ENCODE measurements at places on chromosomes 3 and 15.
A peak's percentile ranks its signal among the peaks of the same experiment; 100 is the strongest.

- no peak for DNase-seq
These were observed 37.1 kb downstream of the EIF4E3 start for GRCh38 chr3:71688121-71688520.

GRCh38 chr3:18499301-18499700 lies 74.2 kb upstream of the SATB1 start:
- DNase-seq, result peak; percentile 2

GRCh38 chr15:36468746-36469145 lies 110.7 kb upstream of the CDIN1 start:
- DNase-seq, result no peak

GRCh38 chr15:60933900-60934885 lies 294.9 kb downstream of the RORA start:
- no peak for DNase-seq

DNA sequence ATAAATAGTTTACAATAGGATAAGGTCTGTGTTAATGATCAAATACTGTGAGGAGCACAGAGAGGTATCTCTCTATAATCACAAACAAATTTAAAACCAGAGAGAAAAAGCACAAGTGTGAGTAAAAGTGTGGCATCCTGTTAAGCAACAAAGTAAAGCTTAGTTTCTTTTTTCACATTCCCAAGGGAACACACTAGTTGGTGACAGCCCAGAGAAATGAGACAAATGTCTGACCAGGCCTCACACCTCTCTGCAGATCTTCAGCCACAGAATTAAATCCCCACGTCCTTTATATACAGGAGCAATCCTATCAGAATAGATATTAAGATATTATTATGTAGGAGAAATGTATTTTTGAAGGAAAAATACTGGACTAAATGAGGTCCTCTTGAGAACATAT lies 2.7 kb downstream of the FBN1 start:
- DNase-seq, result peak; percentile 12

DNA sequence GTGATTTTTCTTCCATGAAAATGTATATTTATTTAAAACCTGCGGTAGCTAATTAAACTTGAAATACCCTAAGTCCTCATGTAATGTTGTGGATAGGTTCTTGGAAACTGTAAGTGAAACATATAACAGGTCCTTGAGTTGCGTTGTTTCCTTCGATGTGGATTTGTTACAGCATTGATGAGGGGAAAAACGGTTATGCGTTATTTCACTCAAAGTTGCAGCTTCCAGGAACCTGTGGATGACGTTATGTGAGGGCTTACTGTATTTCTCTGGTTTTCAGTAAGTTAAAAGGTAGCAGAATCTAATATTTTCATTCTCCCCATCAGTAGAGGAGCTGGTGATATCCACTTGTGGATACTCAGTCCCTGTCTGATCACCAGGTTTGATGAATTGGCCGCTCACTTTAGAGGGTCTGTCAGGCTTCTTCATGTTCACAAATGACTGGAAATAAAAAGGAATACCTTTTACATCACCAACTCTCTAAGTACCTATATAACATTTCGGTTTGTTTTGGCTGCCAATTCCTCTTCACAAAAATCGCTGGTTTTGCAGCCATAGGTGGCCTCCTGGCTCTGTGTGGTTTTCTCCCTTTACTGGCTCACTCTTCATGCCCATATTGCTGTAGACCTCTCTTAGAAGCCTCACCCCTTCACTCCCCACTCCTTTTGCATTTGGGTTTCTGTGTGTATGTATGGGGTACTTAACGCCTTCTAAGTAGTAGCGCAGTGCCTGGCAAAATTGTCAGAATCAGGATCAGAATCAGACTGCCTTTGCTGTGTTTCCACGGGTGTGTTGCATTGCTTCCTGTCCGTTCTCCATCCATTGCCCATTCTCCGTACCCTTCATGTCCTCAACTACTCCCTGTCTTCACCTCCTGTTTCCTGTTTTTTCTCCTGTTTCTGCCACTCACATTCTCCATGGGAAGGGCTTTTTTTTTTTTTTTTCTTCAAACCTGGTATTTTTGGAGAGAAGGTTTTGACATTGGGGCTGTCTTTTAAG lies 112.6 kb downstream of the FNDC3B start:
- no peak for DNase-seq

GRCh38 chr15:84588053-84588874 lies 12.5 kb upstream of the ZSCAN2 start:
- DNase-seq, result peak; percentile 91

DNA sequence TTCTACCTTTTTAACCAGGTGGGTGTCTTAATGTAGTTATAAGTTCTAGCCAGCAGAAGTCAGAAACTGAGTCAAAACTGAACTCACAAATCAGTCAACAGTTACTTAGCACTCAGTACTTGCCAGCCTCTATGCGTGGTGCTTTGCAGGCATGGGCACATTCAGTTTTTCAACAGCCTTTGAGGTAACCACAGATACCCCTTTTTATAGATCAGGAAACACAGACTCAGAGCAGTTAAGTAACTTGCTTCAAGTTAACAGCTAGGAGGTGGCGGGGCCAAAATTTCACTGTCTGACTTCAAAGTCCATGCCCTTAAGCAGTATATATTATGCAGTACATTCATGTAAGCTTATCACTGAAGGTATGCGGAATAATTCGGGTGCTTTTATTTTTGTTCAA lies 139.4 kb downstream of the FHIT start:
- DNase-seq, result no peak

DNA sequence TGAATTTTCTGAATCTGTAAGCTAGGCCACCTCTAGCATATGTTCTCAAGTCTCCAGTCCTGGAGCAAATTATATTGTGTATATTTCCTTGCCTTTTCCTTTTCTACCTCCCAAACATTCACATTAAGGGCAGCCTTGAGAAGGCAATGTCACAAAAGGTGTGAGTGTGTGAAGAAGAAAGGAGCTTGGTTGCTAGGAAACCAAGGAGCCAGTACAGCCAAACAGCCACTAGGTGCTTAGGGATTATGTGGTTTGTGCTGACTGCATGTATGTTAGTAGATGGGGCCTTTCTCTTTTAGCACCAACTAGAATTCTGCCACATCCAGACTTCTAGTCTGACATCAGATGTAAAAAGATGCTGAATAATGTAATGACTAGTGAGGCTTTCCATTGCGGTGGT lies 118.8 kb upstream of the DAZL start:
- DNase-seq, result no peak

DNA sequence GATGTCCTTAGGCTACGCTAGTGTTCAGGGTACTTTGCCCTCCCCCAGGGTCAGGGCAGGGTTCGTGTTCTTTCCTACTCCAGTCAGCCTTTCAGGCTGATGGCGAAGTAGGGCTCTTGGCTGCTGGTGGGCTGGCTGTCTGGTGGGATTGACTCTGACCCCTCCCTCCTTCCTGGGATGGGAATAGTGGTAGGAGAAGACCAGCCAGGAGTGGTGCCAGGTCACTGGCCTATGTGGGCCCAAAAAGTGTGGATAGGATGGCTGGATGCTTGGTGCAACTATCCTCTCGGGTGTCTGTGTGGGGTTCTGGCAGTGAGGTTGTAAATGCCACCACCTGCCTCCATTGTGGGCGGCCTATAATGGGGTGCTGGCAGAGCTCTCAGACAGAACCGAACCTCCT lies 20.4 kb upstream of the EXOG start:
- no peak for DNase-seq

GRCh38 chr3:177190756-177191681 lies 6.3 kb downstream of the TBL1XR1 start:
- peak; percentile 26 for DNase-seq

GRCh38 chr3:71294919-71295318 lies 288.6 kb downstream of the FOXP1 start:
- DNase-seq, result no peak

DNA sequence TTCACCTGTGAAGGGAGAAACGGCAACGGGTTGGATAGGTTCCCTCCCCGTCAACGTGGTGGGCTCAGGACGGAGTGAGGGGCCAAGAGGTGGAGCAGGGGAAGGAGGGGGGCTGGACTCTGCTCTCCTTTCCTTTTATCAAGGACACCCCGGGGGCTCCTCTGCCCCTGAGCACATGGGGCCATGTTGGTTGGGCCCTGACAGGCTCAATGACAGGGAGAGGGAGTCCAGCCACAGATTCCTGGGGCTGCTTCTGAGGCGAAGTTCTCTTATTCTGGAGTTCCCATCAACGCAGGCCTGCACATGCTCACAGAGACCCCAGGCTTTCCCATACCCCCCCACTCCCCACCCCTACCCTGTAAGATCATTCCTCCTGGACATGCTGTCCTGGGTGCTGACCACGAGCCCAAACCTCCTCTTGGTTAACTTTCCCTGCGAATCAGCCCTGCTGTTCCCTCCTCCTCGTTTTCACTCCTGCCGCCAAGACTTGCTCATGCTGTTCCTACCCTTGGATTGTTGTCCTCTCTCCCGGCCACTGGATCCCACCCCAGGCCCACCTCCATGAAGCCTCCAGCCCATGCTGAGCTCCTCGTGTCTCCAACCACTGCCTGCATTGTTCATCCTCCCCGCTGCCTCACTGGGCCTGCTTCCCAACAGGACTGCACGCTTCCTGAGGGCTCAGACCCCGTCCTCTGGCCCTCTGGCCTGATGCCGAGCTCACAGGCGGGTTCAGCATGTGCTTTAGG lies 61.2 kb downstream of the SENP2 start:
- DNase-seq, result no peak

DNA sequence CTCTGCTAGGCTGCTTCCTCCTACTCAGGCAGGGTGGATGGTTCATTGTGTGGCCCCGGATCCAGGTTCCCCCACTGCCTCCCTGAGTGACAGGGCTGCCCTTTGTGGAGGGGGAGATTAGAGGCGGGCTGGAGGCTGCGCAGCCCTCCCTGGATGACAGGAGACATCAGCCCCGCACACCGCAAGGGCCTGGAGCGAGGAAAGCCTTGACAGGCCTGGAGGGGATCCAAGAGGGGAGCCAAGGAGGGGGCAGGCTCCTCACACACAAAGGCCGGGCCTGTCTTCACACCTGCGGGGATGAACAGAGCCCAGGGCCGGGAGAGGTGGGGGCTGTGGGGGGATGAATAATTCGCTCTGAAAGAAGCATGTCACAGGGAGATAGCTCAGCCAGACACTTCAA lies 72.9 kb downstream of the RPN1 start:
- no peak for DNase-seq

DNA sequence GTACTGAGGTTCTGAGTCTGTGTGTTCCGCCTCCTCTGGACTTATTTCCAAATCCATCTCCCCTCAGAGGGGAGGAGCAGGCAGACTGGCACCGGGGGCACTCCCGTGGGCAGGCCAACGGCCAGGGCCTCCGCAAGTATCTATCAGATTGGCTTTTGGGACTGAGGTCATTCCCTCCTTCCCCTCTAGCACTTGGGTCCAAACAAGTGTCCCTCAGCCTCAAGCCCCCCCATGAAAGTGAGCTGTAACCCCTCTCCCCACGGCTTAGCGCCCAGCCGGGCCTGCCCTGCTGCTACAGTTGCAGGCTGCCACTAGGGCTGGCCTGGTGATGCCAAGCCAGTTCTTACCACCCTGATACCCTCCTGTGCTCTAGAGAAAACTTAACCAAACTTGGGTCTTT lies 17.4 kb downstream of the ITGA11 start:
- no peak for DNase-seq

DNA sequence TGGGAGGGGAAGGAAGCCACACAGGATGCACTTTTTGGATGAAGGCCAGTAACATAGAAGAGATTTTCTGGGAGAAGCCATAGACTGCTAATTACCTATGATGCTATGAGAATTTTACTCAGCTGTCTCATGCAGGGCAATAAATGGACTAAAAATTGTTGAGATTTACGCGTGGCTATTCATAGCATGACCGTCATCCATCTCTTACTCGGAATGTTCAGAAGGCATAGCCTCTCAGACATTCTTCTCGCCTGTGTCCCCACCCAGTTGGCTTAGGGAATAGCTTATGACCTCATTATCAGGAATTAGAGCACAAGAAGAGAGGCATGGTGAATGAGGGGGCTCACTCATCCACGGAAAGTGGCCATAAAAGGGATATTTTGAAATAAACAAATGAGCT lies 107.9 kb upstream of the ATP10A start:
- no peak for DNase-seq

- DNase-seq, result peak; percentile 88
These were observed 2.6 kb downstream of the CCDC9B start for GRCh38 chr15:40338041-40338657.

GRCh38 chr3:126955004-126955790 lies 27.7 kb upstream of the PLXNA1 start:
- no peak for DNase-seq

DNA sequence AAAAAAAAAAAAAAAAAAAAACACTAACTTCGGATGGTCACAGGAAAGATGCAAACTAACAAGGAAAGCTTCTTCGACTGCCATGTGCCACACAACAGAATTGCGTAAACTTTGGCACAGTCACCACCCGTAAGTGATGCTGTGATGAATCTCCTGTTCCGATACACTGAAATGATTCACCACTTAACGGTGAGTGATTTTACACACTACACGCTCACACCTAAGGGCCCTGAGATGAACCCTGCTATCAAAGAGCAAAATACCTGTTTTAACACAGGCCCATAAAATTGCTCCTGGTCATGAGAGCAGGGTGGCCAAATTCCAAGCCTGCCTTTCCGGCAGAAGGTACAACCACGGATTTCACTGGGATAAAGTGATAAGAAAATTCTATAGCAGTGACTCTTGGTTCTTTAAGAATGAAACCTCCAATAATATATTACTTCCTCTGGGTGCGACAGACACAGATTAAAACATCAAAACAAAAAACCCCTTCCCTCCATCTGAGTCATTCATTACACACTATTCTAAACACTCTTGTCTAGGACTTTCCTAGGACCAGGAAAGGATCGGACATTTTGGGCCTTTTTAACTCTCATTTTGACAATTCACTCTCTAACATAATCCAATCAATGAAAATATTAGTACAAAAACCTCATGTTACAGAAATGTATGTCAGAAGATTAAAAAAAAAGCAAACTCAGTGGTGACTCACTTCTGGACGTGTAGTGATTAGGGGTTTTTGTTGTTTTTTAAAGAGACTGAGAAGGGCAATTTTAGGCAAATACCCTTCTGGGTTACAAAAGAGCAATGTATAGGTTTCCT lies 28.3 kb downstream of the LRIG1 start:
- no peak for DNase-seq

DNA sequence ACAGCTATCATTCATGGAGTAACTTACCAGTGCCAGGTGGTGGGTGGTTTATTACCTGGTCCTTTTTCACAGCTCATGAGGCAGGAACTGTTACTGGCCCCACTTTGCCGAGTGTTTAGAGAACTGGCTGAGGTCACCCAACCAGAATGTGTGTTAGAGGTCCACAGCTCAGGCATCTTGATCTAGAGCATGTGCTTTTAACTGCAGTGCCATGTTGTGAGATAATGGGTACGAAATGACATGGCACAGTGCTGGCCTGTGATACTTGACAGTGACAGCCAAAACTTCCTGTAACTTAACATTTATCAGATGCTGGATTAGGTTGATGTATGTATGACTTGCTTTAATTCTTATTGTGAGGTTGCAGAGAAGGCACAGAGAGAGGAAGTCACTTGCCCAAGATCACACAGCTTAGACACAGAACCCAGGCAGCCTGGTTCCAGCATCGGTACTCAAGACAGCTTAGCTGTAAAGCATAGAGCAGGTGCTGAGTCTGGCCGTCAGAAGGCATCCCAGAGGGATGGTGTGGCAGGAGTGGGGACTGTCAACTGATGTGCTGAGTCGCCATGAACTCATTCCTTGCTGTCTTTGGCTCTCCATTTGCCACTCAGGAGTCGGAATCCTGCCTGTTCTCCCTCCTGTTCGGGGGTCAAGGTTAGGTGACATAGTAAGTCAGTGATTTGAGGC lies 9.6 kb downstream of the MCM2 start:
- DNase-seq, result no peak
